ENCODE measurements at places on chromosomes 1 and 21.

GRCh38 chr1:93669369-93669768 is 12.3 kb downstream of the BCAR3 start:
- DNase-seq: no peak

GRCh38 chr1:210074904-210075303 is 136.9 kb downstream of the SYT14 start:
- DNase-seq: no peak

- DNase-seq: no peak
These were observed 61.7 kb downstream of the BACE2 start for GRCh38 chr21:41229509-41230248.

DNA sequence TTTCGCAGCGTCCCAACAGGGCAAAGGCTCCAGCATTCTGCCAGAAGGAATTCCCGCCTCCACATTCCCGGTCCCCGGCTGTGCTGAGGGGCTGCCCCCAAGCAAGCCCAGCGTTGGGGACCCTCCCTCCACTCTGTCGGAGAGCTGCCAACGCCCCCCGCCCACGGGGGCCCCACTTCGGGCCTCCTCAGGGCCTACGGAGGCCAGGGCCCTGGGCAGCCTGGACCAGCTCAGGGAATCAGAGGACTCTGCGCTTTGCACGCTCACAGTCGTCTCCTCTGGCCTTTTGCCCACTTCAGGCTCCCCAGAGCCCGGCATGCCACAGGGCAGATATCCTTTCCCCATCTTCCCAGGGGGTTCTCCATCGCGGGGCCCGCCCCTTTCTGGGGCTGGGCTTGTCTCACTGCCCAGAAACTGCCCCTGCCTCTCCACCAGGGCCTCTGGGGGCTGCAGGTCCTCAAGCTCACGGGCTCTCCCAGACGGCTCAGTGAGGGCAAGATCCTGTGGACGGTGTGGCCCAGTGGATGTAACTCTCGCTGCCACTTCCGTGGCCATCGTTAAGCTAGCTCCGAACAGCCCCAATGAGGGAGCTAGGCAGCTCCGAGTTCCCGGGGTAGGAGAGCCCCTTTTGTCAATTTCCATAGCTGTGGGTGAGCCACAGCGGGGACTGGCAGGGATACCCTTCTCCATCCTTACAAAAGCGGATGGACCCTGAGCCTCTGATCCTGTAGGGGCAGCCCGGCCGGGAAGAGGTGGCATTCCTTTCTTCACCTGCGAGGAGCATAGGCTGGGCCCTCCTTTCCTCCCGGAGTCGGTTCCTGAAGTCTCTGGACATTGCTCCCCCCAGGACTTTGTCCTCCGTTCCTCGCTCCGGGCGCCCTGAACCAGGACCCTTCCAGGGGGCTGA is 2.8 kb downstream of the ITPKB start:
- DNase-seq: no peak

DNA sequence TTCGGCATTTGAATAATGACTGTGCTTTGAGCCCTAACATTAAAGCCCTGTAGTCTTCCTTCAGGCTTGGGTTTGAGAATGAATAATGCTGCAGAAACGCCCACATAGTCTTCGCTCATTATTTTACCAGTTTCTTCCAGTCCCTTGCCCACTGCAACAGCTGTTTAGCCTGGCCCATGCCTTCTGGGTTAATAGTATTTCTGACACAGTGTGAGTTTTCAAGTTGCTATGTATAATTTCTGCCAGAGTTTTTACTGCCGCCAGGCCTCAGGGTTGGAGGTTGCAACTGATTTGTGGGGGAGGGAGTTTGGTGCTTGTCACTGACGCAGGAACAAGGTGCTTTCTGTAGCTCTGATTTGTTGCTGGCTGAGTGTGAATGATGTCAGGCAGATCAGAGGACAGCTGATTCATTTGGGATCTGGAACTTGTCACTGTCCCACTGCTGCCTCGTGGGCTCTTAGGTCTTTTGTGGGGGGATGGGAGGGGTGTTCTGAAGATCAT is 109.8 kb downstream of the MAST2 start:
- DNase-seq: no peak

Data from stimulated activated CD4-positive, alpha-beta T cell treated with anti-CD3 and anti-CD28 coated beads, Interleukin-15, amount 100 ng/mL, for 1 hour (primary cell).